ENCODE measurements at places on chromosomes 11 and 22.

- peak; percentile 50 for DNase-seq
These were observed 8.5 kb downstream of the DCHS1 start for GRCh38 chr11:6646918-6647679.

- DNase-seq: no peak
These were observed 6.0 kb upstream of the ACER3 start for GRCh38 chr11:76854709-76855108.

DNA sequence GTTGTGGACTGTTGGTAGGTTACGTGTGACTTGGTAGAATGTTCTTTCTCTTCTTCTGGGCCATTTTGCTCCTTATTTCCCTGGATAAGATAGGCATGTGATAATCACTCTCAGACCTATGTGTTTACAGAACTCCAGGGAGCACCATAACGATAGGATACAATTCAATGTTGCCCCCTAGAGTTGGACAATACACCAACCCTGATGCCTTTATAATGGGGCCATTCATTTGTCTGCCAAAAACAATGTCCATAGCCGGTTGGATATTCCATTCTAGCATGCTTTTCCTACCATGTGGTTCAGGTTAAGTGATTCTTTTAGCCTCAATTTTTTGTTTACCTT lies 60.5 kb downstream of the APIP start:
- no peak for DNase-seq

DNA sequence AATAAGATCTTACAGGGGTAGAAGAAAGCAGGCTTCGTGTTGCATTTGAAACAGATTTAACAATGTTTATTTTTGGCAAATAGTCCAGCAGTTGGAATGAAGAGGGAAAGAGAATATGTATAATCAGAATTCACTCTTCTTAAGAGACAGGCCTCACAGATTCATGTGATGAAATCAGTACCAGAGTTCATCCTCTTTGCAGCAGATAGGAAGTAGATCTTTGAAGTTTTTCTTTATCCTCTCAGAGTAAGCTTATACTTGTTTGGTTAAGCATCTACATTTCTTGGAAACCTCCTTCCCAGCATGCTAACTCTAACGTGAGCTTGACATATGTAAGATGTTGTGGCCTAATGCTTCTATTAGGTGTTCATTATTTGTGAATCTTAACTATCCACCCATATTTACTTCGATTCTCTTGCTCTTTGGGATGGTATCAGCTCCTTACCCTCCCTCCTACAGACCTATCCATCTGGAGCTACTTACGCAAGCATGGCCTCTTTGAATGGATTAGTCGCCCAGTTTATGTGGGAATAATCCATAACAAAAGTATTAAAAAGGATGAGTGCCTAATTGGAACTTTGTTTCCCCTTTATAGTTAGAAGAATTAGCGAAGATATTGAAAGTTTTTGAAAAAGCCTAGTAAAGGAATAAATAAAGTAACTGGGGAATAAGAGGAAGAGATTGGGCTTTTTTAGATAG lies 80.1 kb downstream of the PRMT3 start:
- DNase-seq: peak; percentile 28

DNA sequence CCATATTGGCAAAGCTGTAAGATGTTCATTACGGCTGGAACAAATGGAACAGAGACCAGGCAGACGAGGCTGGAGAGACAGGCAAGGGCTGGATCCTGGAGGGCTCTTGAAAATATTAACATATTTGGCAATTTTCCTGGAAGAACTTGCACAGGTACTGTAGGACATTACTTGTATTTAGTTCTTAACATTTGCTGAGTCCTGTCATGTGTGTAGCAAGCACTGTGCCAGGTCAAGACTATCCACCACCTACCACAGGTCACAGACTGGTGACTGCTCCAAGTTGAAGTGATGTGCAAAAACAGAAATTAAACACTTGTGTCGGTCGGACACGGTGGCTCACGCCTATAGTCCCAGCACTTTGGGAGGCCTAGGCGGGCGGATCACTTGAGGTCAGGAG lies 58.7 kb upstream of the TNRC6B start:
- DNase-seq: no peak

DNA sequence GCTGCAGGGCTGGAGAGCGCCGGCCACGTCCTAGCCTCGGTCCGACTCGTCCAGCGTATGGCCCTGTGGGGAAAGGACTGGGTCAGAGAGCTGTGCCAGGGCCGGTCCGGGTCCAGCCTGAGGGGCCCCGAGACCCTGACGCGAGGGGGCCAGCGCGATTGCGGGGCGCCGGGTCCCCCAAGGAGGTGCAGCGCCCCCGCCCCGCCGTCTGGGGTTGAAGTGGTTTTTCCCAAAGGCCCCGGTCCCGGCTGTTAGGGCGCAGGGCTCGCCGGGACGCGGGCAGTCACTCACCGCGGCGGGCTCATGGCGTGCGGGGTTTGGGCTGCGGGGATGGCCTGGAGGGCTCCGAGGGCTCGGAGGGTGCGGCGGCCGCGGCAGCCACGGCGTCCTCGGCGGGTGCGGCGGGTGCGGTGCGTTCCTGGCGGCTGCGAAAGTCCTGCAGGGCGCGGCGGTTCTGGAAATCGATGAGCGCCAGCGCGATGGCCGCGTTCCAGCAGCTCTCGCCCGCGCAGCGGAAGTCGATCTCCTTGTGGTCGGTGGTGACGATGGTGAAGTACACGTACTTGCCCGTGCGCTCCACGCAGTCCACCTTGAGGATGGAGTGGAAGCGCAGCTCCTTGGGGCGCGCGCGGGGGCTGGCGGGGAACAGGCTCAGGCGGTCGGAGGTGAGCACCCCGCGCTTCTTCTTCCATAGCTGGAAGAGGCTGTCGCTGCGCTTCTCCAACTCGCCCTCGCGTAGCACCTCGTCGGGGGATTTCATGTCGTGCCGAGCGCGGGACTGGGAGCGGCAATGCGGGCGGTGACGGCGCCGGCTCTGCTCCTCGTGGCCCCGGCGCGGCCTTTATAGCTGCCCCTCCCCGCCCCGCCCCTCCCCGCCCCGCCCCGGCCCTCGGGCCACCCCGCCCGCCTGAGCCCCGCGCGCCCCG lies at the start of gene PHLDA2:
PHLDA2 (minus strand) TSS at position 816 of the 926 bp plus-strand sequence; CDS start at position 760, 56 bp downstream.
- peak; percentile 72 for DNase-seq

- DNase-seq: no peak
These were observed 49.3 kb downstream of the LRP5 start for GRCh38 chr11:68361702-68362101.

DNA sequence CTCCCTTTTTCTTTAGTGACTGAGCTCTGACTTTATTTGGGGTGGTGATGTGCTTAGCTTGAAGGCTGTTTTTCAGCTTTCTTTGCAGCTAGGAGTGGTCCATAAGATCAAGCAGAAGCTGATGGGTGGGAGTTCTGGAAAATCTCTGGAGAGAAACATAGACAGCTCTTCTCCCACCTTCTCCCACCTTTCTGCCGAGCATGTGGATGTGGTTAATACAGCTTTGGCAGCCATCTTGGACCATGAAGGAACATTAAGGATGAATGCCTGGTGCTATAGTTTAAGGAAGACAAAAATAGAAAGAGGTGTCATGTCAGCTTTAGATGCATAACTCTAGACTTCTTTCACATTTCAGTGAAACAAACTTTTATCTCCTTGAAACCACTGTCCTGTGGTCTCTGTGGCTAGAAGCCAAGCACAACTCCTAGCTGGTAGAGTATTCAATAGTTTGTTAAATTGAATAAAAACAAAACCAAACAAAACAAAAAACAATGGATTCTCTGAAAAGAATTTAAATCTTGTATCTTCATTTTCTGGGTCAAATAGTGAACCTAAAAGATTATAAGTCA lies 203.6 kb upstream of the SESN3 start:
- no peak for DNase-seq

- DNase-seq: no peak
These were observed 92.8 kb upstream of the DRD2 start for GRCh38 chr11:113567867-113568544.

GRCh38 chr11:24078018-24078417 lies 418.8 kb upstream of the LUZP2 start:
- DNase-seq: peak; percentile 13

GRCh38 chr11:80598905-80599304 lies 1158.1 kb upstream of the TENM4 start:
- no peak for DNase-seq

GRCh38 chr11:126561327-126561893 lies 205.9 kb downstream of the ST3GAL4 start:
- peak; percentile 76 for DNase-seq

DNA sequence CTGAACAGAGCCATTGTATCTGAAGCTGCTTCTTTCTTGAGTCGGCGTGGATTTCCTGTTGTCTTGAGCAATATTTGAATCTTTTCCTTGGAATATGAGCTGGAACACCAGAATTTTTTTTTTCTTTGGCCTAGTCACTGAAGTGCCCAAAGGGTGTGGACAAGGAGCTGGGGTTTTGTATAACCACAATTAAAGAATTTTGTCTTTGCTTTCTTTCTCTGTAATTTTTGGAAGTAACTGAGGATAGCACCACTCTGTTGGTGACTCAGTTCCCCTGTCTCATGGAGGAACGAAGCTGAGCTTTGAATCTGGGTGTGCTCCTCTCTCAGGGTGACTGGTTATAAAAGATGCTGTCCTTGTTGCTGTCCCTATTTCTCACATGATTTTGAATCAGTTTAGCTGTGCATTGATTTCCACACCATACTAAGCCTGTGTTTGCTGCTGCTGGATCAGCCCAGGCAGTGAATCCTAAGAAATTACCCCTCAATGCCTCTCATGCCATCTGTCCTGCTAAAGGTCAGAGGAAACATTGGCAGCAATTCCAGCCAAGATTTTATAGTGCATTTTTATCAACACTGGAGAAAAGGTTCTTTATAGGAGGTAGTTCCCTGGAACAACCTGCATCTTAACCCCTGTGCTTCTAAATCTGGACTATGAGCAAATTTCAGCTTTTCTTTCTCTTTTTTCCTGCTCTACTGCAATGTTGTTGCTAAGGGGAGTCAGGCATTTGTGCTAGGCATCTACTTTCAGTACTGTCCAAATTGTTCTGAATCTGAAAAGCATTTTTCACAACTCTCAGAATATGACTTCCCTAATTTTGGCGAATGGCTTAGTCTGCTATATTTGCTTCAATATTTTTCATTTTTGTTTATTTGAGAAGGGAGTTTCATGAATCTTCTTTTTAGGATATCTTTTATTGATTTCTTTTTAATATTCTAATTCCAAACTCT lies 540.8 kb downstream of the SOX6 start:
- peak; percentile 56 for DNase-seq

- no peak for DNase-seq
These were observed 2.9 kb downstream of the MAPK12 start for GRCh38 chr22:50258361-50259292.

- DNase-seq: no peak
These were observed 273.7 kb downstream of the C11orf87 start for GRCh38 chr11:109695696-109696095.

DNA sequence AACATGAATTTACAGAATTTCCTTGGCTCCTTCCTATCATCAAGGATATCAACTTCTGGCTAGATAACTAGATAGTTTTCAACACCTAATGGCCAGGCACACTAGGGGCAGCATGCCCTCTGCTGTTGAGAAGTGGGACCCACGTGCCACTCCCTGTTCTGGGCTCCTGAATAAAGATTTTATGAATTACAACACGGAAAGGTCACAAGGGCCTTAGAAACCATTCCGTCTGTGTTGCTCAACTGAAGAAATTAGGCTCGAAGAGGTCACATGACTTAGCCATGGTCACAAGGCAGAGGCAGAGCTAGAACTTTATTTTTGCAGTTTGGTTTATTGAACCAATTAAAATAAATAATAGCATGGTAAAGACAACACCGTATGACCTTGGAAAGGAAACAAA lies 36.0 kb downstream of the PRCP start:
- DNase-seq: peak; percentile 57

DNA sequence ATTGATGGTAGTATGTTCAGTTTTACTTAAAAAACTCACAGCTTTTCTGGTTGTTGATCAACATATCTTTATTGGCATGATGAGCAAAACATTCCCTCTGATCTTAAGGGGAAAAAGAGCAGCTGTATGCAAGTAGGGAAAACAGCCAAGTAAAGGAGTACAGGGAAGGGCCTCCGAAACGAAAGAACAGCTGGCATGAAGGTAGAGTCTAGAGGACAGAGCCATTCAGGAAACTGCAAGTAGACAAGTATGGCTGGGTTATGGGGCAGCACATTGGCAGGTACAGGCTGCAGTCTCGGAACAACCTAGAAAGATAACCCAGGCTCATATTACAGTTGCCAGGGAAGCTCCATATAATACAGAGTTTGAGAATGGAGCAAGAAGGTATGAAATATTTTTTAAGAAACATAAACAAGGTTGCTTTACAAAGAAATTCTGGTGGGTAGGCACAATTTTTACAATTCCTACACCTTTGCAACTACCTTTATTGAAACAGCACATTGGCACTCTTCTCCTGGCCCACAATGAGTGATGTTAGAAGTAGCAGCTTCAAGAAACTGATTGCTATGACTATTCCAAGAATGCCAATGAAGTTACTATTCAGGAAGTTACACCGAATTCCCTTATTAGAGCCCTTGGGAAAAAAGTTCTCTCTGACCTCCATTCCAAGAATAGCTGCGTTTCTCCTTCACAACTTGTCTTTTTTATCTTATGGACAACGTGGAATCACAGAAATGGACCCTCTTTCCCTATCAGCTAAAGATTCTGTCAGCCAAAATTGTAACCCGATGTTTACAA lies 45.2 kb downstream of the LGR4 start:
- DNase-seq: peak; percentile 19

- no peak for DNase-seq
These were observed 46.5 kb downstream of the PISD start for GRCh38 chr22:31615491-31615860.

DNA sequence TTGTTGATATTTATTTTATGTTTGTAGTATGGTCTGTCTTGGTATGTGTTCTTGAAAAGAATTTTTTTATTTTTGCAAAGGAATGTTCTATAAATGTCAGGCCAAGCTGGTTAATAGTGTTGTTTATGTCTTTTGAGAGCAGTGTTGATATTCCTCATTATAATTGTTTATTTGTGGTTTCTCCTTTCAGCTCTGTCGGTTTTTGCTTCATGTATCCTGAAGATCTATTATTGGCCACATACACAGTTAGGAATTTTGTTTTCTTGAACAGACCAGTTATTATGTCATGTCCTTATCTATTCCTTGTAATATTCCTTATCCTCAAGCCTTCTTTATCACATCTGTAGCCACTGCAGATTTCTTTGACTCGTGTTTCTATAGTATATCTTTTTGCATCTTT lies 56.5 kb downstream of the PDHX start:
- peak; percentile 57 for DNase-seq

DNA sequence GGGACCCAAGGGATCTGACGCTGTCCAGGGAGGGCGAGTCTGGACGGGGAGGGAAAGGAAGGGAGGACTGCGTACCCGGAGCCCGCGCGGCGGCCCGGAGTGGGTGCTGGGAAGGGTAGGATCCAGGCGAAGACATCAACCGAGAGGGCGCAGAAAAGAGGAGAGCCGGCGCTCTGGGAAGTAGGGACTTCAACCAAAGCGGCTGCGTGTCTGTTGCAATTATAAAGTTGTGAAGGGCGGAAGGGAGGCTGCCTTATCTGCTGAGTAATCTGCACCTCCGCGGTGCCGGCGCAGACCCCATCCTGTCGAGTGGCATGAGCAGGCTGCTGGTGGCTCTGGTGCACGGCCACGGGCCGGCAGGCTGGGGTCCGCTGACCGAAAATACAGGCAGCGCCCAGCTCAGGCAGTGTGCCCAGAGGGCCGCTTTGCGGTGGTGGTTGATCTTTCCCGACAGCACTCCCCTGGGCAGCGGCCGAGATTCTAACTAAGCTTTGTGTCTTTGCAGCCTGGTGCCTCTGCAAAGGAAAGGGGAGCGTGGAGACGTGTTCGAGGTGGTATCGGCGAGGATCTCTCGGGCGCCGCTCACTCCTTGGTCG lies 978 bp downstream of the C11orf87 start:
- peak; percentile 38 for DNase-seq

Data from adipocyte (in vitro differentiated cells).